Cardiac muscle cell (in vitro differentiated cells and primary cell): ENCODE measurements at places on chromosomes 6 and 20.

GRCh38 chr6:88989215-88989614 is 25.8 kb upstream of the RNGTT start:
- no peak overlapping the region for H3K27ac ChIP-seq
- DNase-seq = peak; percentile 82
- no peaks in the 10 kb centered on the region for H3K4me1 ChIP-seq

DNA sequence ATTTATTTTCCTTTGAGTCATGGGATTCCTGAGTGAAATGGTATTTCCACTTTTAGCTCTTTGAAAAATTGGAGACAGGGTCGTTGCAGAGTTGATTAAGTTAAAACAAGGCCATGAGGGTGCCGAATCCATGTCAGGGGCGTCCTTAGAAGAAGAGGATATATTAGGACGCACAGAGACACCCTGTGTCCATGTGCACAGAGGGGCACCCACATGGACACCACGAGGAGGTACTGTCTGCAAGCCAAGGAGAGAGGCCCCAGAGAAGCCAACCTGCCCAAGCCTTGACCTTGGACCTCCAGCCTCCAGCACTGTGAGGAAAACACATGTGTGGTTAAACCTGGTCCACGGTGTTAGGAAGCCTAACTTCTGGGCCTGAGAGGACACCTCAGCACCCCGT is 113.9 kb upstream of the THBS2 start:
- H3K4me3 ChIP-seq = no peak overlapping the region
- no peak overlapping the region for H3K27ac ChIP-seq
- no peak for DNase-seq
- H3K36me3 ChIP-seq = no peaks in the 10 kb centered on the region
- H3K4me1 ChIP-seq = no peaks in the 10 kb centered on the region

DNA sequence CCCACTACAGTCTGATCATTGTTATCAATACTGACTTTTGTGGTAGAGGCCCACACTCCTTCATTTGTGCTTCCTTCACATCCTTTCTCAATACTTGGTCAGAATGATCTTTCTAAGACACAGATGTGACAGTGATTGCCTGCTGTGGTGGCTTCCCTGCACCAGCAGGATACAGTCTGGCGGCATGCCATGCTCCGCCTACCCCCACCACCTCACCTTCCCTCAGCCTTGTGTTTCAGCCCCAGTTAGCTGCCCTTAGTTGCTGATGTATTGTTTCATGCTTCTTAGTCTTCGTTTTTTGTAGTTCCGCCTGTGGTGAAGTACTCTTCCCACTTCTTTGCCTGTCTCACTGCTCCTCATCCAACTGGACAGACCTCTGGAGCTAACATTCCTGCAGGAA is 10.9 kb downstream of the LRRC1 start:
- no peak overlapping the region for H3K27ac ChIP-seq
- no peaks in the 10 kb centered on the region for H3K36me3 ChIP-seq
- H3K4me3 ChIP-seq = no peak overlapping the region
- H3K27me3 ChIP-seq = no peaks in the 10 kb centered on the region
- H3K4me1 ChIP-seq = peaks cover 4% of the 10 kb centered on the region

GRCh38 chr6:97820400-97820799 is 537.4 kb upstream of the MMS22L start:
- no peak overlapping the region for H3K4me3 ChIP-seq
- no peak for DNase-seq
- H3K27ac ChIP-seq = no peak overlapping the region
- no peaks in the 10 kb centered on the region for H3K27me3 ChIP-seq
- no peaks in the 10 kb centered on the region for H3K4me1 ChIP-seq

GRCh38 chr6:89952105-89952671 is 57.9 kb downstream of the GJA10 start:
- no peaks in the 10 kb centered on the region for H3K36me3 ChIP-seq
- no peak for DNase-seq
- no peak overlapping the region for H3K27ac ChIP-seq
- H3K4me3 ChIP-seq = no peak overlapping the region
- H3K27me3 ChIP-seq = no peaks in the 10 kb centered on the region
